ENCODE measurements at places on chromosomes 1 and 21. TPM values are rescaled to one million over a fixed set of nuclear protein-coding genes. Genes with fewer than 3 reads are reported as not detected.

Gene OR10Z1
- total RNA-seq: not detected

Gene LHX8
- total RNA-seq: not detected

DNA sequence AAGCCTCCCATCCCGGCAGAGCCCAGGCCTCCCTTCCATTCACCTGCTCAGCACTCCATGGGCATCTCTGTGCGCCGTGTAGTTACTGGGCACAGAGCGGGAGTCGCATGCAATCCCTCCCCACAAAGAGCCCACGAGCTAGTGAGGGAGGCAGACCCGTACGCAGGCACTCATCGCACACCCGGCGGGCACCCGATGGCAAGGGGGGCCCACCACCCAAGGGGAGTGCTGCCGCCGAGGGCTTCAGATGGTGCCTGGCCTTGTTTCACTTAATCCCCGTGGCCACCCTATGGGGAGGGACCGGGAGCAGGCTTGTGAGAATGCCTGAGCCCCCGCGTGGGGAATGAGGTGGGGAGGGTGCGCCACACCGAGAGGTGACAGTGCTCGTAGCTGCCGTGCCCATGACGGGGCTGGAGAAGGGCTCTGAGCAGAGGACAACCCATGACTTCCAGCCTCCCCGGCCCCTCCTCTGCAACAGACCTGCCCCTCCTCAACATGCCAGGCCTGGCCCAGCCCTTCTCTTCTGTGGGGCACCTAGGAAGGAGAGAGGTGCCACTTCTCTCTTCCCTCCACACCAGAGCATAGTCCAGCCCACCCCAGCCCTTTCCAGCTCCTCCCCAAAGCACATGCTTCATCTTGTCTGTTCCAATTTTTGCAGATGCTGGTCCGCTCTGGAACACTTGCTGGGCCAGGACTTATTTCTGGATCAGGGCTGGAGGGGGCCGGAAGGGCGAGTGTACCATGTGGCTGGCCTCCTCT, 30.2 kb upstream of the SELENON start:
- no peak for DNase-seq

- no peak for DNase-seq
These were observed 7.8 kb downstream of the DIPK1A start for GRCh38 chr1:92953491-92953890.
